ENCODE measurements at places on chromosomes 11 and 22. TPM values are rescaled to one million over a fixed set of nuclear protein-coding genes. Genes with fewer than 3 reads are reported as not detected.

GRCh38 chr11:88480223-88480622 lies 142.7 kb upstream of the CTSC start:
- H3K27ac ChIP-seq: no peak overlapping the region
- no peaks in the 10 kb centered on the region for H3K36me3 ChIP-seq
- H3K27me3 ChIP-seq: no peaks in the 10 kb centered on the region
- H3K4me3 ChIP-seq: no peak overlapping the region

MYOD1 gene
- total RNA-seq: not detected

- H3K4me3 ChIP-seq: no peak overlapping the region
- H3K27me3 ChIP-seq: peaks cover 7% of the 10 kb centered on the region
- H3K4me1 ChIP-seq: peaks cover 43% of the 10 kb centered on the region
- no peaks in the 10 kb centered on the region for H3K36me3 ChIP-seq
Observed at GRCh38 chr11:79441461-79441875, 638 bp upstream of the TENM4 start.

GRCh38 chr22:46068181-46068592 lies 82.1 kb upstream of the PPARA start:
- peak overlapping the region; percentile 98 for H3K27ac ChIP-seq
- H3K36me3 ChIP-seq: no peaks in the 10 kb centered on the region
- H3K4me3 ChIP-seq: no peak overlapping the region
- DNase-seq: no peak
- no peaks in the 10 kb centered on the region for H3K27me3 ChIP-seq

GRCh38 chr11:128487978-128488377 lies 99.4 kb downstream of the ETS1 start:
- no peak overlapping the region for H3K27ac ChIP-seq

- no peaks in the 10 kb centered on the region for H3K27me3 ChIP-seq
- no peak overlapping the region for H3K4me3 ChIP-seq
- no peak for DNase-seq
- H3K36me3 ChIP-seq: no peaks in the 10 kb centered on the region
Observed at GRCh38 chr11:117559698-117560097, 232.0 kb downstream of the CEP164 start.

GRCh38 chr11:71207563-71207962 lies 44.8 kb downstream of the SHANK2 start:
- no peak overlapping the region for H3K4me3 ChIP-seq
- DNase-seq: no peak
- no peaks in the 10 kb centered on the region for H3K27me3 ChIP-seq
- H3K4me1 ChIP-seq: no peaks in the 10 kb centered on the region
- H3K27ac ChIP-seq: no peak overlapping the region

- DNase-seq: no peak
- H3K36me3 ChIP-seq: no peaks in the 10 kb centered on the region
- no peaks in the 10 kb centered on the region for H3K4me1 ChIP-seq
- H3K27me3 ChIP-seq: no peaks in the 10 kb centered on the region
Observed at GRCh38 chr11:58957922-58958321, 18.6 kb downstream of the GLYATL1 start.

SYCE3 gene
- total RNA-seq: 0.57 TPM

- no peaks in the 10 kb centered on the region for H3K27me3 ChIP-seq
- peaks cover 23% of the 10 kb centered on the region for H3K4me1 ChIP-seq
- peak; percentile 88 for DNase-seq
- peak within 1 kb of the TSS; percentile 83 for H3K4me3 ChIP-seq
- peak within 1 kb of the TSS; percentile 77 for H3K27ac ChIP-seq
Observed at GRCh38 chr22:40346185-40347118, at the start of gene ADSL. Gene ADSL, plus strand, starts transcription at chr22:40346500. Its CDS starts 59 bp downstream, at chr22:40346559.

GRCh38 chr11:107770551-107770951 lies 58.7 kb upstream of the SLN start:
- no peaks in the 10 kb centered on the region for H3K4me1 ChIP-seq
- peaks cover 8% of the 10 kb centered on the region for H3K27me3 ChIP-seq
- H3K27ac ChIP-seq: no peak overlapping the region
- H3K4me3 ChIP-seq: no peak overlapping the region

GRCh38 chr11:79291948-79292347 lies 148.9 kb downstream of the TENM4 start:
- DNase-seq: no peak
- H3K27me3 ChIP-seq: no peaks in the 10 kb centered on the region
- H3K4me1 ChIP-seq: no peaks in the 10 kb centered on the region
- no peak overlapping the region for H3K27ac ChIP-seq
- no peaks in the 10 kb centered on the region for H3K36me3 ChIP-seq

Measured in adrenal gland (tissue), 19 donors.